Cerebellum (tissue), 4 donors: ENCODE measurements at places on chromosomes 13 and 19.
A peak's percentile ranks its signal among the peaks of the same experiment; 100 is the strongest.

DNA sequence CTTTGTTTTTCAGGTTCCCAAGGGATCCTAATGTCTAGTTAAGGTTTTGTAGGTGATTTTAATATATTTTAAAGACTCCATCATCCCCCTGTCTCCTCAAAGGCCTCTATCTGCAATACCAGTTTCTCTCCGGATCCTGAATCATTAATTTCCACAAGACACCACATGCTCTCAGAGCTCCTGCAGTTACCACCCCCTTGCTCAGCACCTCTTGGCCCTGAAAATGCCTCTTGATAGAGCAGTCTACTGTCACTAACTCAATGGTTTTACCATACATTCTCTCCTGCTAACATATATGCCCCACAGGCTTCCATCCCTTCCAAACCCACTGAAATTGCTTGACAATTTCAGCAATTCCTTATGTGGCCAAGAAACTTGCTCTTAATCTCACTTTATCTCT is 1.9 kb upstream of the PEG3 start:
- no peak for DNase-seq

DNA sequence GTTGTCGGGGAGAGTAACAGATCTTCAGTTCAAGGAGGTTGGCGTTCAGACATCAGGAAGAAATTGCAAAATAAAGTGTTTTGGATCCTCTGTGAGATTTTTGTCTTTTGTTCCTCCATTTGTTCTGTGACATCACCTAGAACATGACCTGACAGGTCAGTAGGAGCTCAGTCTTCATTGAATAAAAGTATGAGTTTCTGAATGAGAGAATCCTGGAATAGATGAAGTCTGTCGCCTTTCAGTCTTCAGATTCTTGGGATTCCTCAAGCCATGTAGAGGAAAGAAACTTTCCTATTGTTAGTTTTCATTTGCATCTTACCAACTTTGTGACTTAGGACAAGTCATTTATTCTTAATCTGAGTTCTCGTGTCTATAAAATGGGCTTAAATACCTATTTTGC is 14.4 kb downstream of the ARHGAP35 start:
- DNase-seq: no peak

GRCh38 chr13:48828962-48829411 is 146.7 kb upstream of the FNDC3A start:
- DNase-seq: no peak

GRCh38 chr19:3440082-3440481 is 40.2 kb downstream of the SMIM24 start:
- peak; percentile 39 for DNase-seq

DNA sequence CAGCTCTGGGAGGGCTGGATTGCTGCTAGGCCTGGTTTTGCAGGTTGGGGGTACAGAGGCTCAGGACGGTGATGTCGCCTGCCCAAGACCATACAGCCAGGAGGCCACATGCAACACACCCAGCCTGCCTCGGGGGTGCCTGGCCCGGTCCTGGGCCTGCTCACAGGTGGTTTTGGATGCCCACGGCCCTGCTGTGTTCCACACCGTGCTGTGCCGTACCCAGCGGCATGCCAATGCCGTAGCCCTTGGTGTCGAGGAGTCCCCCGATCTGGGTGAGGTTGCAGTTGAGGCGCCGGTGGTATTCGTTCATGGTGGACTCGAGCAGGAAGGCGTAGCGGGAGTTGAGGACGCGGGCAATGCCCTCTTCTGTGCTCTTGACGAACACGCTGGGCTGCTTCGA is 11.5 kb upstream of the ATP1A3 start:
- DNase-seq: no peak

DNA sequence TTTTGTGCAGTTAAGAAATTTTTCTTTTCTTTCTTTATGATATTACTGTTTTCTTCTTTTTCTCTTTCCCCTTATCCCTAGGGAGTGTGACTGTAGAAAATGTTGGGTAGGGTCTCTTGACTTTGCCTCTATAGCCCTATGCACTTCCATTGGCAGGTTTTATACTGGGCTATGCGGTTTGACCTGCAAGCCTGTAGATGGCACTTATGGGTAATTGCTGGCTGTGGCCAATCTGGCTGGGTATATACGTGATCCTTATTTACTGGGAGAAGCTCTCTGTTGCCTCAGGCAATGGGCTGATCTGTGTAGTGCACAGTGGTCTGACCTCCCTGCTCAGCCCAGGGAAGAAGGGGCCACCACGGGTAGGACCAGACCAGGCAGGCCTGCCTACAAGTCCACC is 78.8 kb downstream of the RAP2A start:
- DNase-seq: no peak

- no peak for DNase-seq
These were observed 3.4 kb upstream of the RFX2 start for GRCh38 chr19:6113616-6114188.

- DNase-seq: no peak
These were observed 143.3 kb downstream of the DCLK1 start for GRCh38 chr13:35987572-35988513.

DNA sequence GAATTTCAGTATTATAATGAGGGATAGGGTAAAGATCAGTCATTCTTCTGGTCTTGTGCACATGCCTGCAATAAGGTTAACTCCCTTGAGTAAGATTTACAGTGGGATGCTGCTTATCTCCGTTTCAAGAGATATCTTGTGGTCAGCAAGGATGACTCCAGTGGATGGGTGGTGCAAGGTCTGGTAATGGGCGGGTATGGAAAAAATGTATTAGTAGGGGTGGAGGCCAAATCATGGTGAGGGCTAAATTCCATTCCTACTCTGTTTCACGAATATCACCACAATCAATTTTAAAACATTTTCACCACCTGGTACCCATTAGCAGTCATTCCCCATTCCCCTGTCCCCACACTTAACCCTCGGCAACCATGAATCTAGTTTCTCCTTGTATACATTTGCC is 40.6 kb downstream of the CCDC122 start:
- no peak for DNase-seq

GRCh38 chr13:28117689-28118377 is 17.5 kb upstream of the FLT3 start:
- DNase-seq: peak; percentile 79

DNA sequence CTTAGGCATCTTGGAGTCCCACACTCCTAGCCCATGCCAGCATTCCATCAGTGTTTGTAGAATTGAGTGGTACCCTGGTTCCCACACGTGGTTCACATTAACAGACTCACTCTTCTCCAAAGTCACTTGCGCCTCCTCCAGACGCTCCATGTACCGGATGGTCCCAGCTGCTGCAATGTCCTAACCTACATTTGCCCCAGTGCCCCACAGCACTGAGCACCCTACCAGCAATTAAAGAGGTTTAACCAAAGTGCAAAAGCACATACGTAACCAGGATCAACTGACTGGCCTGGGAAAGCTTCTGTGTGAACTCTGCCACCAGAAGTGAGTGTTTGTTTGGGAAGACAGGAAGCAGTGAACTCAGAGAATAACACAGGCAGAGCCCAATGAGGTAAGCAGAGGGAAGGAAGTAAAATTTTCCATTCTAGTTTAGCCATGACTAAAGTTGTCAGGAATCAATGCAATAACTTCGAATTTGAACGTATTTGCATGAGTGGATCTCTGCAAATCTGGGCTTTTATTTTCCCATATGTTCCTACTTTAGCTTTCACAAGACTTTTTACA is 7.3 kb upstream of the MEDAG start:
- DNase-seq: no peak

DNA sequence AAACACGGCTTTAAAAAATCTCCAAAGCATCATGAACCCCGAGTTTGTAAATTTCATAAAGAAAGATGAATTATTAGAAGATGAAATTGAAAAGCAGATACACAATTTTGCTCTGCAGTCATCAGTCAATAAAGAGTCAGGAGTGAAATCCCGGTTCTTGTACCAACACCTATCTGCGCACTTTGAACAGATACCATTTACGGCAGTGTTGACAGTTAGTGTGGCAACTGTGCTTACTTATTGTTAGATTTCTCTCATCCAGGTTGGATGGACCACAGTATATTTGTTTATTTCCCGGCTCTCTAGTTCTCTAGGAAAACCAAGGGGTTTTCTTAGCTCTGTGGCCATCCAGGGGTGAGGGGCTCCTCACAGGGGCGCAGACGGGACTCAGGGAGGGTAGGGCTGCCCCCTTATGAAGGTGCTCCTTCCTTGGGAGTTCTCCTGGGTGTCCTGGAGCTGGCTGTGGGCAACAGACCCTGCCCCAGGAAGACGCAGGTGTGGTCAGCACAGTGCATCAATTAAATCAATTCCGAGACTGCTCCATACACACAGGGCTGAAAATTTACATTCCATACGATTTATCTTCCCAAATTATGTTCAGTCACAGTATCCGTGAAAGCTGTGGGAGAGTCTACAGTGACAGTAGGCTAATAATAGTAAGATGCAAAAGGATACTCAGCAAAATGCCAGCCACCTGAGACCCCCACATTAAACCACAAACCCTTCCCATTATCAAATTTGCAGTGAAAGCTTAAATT is 107.0 kb upstream of the C1QTNF9B start:
- no peak for DNase-seq

DNA sequence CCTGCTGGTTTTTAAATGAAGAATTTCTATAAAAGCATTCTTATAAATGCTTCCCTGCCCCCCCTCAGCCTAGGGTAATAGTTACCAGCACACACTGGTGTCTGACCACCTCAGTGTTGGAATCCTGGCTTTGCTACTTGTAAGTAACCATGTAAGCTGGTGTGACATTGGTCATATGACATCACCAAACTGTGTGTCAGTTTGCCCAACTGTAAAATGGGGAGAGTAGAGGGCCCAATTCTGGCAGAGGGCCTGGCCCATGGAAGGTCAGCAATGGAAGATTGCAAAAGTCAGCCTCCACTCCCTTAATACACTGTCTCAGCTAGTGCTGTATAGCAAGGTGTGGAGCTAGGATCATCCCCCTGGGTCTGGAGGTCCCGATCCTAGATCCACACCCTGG is 31.6 kb downstream of the ACSBG2 start:
- DNase-seq: no peak

DNA sequence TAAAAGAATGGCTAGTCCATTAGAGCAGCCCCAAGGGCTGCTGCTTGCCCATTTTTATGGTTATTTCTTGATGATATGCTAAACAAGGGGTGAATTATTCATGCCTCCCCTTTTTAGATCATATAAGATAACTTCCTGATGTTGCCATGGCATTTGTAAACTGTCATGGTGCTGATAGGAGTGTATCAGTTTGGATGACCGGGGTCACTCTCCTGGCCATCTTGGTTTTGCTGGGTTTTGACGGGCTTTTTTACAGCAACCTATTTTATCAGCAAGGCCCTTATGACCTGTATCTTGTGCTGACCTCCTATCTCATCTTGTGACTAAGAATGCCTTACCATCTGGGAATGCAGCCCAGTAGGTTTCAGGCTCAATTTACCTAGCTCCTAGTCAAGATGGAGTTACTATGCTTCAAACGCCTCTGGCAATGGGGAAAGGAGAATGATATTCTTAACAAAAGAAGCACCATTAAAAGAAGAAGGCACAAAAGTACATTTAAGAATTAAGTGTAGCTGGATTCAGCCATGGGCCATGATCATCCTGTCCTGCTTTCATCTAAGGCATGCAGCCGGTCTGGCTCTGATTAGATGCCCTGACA is 1156.0 kb downstream of the PCDH9 start:
- DNase-seq: no peak

DNA sequence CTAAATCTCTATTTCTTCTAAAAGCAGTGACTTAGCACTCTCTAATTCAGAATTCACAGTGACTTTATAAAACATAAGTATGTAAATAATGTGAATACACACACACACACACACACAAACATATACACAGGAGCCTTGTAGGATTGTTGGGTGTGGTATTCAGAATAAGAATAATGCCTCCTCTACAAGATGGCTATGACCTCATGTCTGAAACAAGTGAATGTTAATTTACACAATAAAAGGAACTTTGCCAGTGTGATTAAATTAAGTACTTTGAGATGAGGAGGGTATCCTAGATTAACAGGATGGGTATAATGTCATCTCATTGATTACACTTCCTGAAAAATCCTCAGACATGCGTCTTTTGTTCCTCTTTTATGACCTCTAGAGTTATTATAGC is 234.6 kb downstream of the SLITRK6 start:
- DNase-seq: no peak

- peak; percentile 78 for DNase-seq
These were observed 186.2 kb upstream of the GPR12 start for GRCh38 chr13:26946684-26947343.

DNA sequence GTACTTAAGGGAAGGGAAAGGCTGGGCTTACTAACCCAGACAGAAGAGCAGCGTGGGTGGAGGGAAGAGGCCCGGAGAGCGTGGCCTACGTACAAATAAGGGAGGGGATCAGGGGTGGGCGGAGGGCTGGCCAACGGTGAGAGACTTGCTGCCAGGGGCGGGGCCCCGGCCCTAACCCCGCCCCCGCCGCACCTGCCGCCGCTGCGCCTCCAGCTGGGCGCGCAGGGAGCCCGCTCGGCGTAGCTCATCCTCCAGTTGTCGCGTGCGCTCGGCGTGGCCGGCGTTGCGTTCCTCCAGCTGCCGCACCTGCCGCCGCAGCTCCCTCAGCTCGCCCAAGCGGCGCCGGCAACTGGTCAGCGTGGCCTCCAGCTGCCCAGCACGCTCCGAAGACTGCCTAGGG is 5.7 kb downstream of the HOOK2 start:
- no peak for DNase-seq

- no peak for DNase-seq
These were observed 2.8 kb downstream of the AP3D1 start for GRCh38 chr19:2148482-2149135.

GRCh38 chr19:32240316-32240715 is 105.1 kb upstream of the ZNF507 start:
- no peak for DNase-seq

- no peak for DNase-seq
These were observed 239.5 kb downstream of the EFNB2 start for GRCh38 chr13:106295971-106296370.

- DNase-seq: no peak
These were observed 1.5 kb upstream of the S1PR5 start for GRCh38 chr19:10518444-10519361.

DNA sequence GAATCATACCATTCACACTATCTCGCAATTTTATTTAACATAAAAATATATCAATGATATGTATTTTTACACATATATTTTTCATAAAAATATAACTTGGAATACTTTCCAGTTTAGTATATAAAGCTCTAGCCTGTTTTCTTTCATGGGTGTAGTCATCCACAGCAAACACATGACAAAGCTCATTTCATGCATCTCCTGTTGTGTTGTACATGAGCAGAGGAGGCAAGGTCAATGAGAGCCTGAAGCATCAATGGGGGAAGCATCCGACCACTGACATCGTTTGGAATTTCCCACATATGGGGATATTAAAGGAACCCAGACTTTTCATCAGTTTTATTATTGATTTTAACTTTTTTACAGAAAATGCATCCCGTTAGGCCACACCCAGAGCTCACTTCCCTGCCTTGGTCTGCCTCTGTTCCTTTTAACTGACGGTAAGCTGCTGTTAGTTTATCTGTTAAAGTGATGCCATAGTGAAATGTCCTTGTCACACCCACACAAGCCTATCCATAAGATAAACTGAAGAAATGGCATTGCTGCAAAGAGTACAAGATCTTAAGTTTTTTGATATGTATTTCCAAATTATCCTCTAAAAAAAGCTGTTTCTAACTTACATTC is 44.0 kb downstream of the MIPEP start:
- no peak for DNase-seq
